Neural progenitor cell (in vitro differentiated cells): ENCODE measurements at places on chromosomes 1 and 21. TPM values are rescaled to one million over a fixed set of nuclear protein-coding genes. Genes with fewer than 3 reads are reported as not detected.
A peak's percentile ranks its signal among the peaks of the same experiment; 100 is the strongest.

The GCSAML gene
- not detected in 2 replicates for total RNA-seq

The WDR3 gene
- total RNA-seq = 18.6 and 42.4 TPM in 2 replicates

The CFHR4 gene
- not detected in 2 replicates for total RNA-seq

DNA sequence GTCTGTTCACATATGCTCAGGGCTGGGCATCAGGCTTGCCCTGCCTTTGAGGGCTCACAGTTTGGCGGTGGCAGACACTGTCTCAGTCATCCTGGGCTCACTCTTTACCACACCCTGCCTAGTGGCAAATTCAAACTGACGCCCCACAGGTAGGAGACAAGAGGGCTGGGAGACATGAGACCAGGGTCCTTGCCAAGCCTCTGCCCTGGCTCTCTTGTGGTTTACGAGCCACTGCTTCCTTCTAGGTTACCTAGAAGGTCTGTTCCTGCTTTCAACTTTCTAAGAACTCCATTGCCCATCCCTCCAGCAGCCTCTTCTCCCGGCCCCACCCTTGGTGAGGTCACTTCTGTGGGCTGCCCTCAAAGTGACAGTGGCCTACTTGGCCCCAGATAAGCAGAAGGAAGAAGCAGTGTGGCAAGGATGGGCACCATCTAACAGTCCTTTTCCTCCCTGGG lies 10.5 kb downstream of the KIF21B start:
- no peaks in the 10 kb centered on the region for H3K27me3 ChIP-seq
- no peak for DNase-seq
- no peak overlapping the region for H3K4me3 ChIP-seq
- H3K36me3 ChIP-seq = no peaks in the 10 kb centered on the region
- H3K27ac ChIP-seq = no peak overlapping the region

DNA sequence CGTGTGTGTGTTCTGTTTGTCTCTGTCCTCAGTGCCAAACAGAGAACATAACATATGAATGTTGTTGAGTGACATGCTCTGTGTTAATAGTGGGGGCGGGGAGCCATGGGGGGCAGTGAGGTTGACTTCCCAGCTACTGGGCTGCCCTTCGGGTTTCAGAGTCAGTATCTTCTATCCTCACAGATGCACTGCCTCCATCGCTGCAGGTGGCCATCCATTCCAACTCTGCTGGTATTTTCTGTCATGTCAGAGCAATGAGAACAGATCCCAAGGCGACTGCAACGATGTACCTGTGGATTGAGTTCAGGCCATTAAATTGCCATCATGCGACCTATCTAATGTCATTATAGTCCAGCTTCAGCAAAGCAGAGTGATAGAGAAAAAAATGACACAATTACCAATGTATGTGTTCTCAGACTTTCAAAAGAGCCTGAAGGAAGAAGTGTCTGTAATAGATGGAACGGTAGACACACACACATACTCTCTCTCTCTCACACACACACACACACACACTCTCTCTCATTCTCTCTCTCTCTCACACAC lies 418.5 kb downstream of the RWDD3 start:
- no peak for DNase-seq
- peaks cover 6% of the 10 kb centered on the region for H3K4me1 ChIP-seq
- no peaks in the 10 kb centered on the region for H3K27me3 ChIP-seq
- H3K4me3 ChIP-seq = no peak overlapping the region
- no peaks in the 10 kb centered on the region for H3K36me3 ChIP-seq

DNA sequence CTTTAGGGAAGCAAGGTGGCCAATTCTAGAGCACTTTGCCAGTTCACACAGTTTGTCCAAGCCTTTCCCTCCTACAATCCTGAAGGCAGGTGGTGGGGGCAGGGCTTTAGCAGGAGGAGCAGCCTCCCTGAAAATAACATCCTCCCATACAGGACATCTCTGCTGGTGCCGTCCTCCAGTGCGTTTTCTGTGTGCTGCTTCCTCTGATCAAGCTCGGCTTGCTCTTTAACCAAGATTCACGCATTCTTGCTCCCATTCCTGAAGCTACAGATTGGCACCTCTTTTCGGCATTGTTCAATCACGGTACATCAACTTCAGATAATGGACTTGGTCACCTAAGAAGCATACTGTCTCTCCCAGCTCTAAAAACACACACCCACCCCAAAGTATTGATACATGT lies 7.5 kb upstream of the DPT start:
- DNase-seq = peak; percentile 7
- no peak overlapping the region for H3K27ac ChIP-seq
- no peak overlapping the region for H3K4me3 ChIP-seq
- no peaks in the 10 kb centered on the region for H3K36me3 ChIP-seq
- no peaks in the 10 kb centered on the region for H3K4me1 ChIP-seq

- no peak overlapping the region for H3K27ac ChIP-seq
- no peaks in the 10 kb centered on the region for H3K36me3 ChIP-seq
- no peaks in the 10 kb centered on the region for H3K27me3 ChIP-seq
- no peak overlapping the region for H3K4me3 ChIP-seq
Observed at GRCh38 chr1:153572569-153573015, 6.9 kb upstream of the S100A2 start.

DNA sequence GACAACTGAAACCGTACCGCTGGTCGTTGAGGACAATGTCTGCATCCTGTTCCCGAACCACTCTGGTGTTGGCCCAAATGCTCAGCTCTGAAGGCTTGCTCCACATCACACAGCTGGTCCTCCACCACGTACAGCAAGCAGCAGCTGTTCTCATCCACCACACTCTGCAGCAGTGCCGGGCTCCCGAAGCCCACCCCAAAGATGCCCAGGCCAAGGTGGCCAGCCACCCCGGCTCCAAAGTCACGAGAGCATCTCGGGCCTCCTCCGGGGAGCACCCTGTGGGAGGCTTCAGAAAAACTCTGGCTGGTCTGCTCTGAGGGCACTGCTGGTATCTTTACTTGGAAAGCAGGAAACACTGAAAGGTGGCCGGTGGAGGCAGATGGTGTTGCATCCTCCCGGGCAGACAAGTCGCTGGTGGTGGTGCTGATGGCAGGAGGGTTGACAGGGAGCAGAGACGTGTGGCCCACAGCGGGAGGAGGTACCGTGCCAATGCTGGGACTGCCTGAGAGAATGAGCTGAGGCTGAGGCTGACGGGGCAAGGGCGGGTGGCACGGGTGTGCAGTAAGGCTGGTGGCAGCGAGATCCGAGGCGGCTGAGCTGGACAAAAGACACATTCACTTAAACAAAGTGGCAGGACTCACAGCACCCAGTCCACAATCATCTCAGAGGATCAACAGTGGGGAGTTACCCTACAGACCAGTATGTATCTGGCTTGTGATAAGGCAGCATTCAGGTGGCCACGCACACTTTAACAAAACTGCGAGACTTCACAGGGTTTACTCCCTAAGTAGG lies 6.5 kb upstream of the CCDC27 start:
- peak overlapping the region; percentile 75 for H3K4me3 ChIP-seq
- no peak overlapping the region for H3K27ac ChIP-seq
- peaks cover 11% of the 10 kb centered on the region for H3K4me1 ChIP-seq
- no peaks in the 10 kb centered on the region for H3K36me3 ChIP-seq
